ENCODE measurements at places on chromosomes 6 and 20. TPM values are rescaled to one million over a fixed set of nuclear protein-coding genes. Genes with fewer than 3 reads are reported as not detected.
A peak's percentile ranks its signal among the peaks of the same experiment; 100 is the strongest.

Gene SYNE1
- 41.1 TPM for total RNA-seq

Gene POLR3F
- 3.2 TPM for total RNA-seq

Gene HCRTR2
- not detected for total RNA-seq

DNA sequence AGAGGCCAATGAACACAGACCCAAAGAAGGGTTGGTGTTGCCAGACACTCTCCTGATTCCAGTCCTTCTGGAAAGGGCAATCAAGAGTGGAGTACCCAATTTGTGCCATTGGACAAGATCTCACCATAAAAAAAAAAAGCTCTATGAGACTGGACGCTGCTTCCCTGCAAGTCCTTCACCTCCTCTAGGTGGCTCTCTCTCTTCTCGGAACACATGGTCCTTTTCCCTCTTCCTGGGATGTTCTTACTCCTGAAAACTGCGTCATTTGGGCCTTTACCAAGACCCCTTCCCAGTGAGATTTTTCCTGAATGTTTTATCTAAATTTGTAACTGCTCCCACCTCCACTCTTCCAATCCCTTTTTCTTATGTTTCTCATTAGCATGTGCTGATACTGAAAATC lies 280.8 kb downstream of the FOXA2 start:
- H3K36me3 ChIP-seq = no peaks in the 10 kb centered on the region
- no peaks in the 10 kb centered on the region for H3K4me1 ChIP-seq
- H3K4me3 ChIP-seq = no peak overlapping the region
- H3K27me3 ChIP-seq = no peaks in the 10 kb centered on the region

GRCh38 chr6:68252632-68253031 lies 382.4 kb upstream of the ADGRB3 start:
- no peaks in the 10 kb centered on the region for H3K27me3 ChIP-seq
- no peak overlapping the region for H3K27ac ChIP-seq
- no peak for DNase-seq

Gene BPIFA1
- total RNA-seq = not detected

GRCh38 chr6:42929821-42930360 lies 611 bp downstream of the CNPY3 start:
- peak overlapping the region; percentile 91 for H3K4me3 ChIP-seq
- peak overlapping the region; percentile 89 for H3K27ac ChIP-seq
- no peaks in the 10 kb centered on the region for H3K27me3 ChIP-seq
- no peak for DNase-seq
- H3K4me1 ChIP-seq = peaks cover 13% of the 10 kb centered on the region

DNA sequence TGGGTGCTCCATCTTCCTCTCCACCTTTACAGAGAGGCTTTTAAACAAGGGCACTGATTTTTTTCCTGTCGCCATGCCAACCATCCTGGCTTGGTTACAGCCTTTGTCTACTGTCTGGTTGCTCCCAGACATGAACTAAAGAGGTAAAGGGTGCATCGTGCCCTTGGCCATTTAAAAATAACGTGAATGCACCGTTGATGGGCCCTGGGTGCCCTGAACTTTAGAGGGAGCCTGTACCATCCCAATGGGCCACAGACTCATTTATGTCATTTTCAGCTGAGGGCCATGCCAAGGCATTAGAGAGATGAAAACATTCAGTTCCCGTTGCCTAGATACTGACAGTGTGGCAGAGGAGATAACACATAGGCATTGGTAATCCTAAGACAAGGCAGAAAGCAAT lies 23.3 kb downstream of the TMC2 start:
- H3K4me1 ChIP-seq = no peaks in the 10 kb centered on the region
- no peak for DNase-seq
- H3K36me3 ChIP-seq = no peaks in the 10 kb centered on the region
- peaks cover 68% of the 10 kb centered on the region for H3K27me3 ChIP-seq
- no peak overlapping the region for H3K4me3 ChIP-seq

GRCh38 chr6:93789532-93789931 lies 370.2 kb upstream of the EPHA7 start:
- H3K27ac ChIP-seq = no peak overlapping the region
- H3K4me3 ChIP-seq = no peak overlapping the region
- no peaks in the 10 kb centered on the region for H3K27me3 ChIP-seq
- H3K4me1 ChIP-seq = no peaks in the 10 kb centered on the region

- no peak for DNase-seq
- no peaks in the 10 kb centered on the region for H3K36me3 ChIP-seq
- no peak overlapping the region for H3K27ac ChIP-seq
- peaks cover 25% of the 10 kb centered on the region for H3K27me3 ChIP-seq
- H3K4me3 ChIP-seq = no peak overlapping the region
- no peaks in the 10 kb centered on the region for H3K4me1 ChIP-seq
Observed at GRCh38 chr6:68639211-68639610, 4.1 kb downstream of the ADGRB3 start.

DNA sequence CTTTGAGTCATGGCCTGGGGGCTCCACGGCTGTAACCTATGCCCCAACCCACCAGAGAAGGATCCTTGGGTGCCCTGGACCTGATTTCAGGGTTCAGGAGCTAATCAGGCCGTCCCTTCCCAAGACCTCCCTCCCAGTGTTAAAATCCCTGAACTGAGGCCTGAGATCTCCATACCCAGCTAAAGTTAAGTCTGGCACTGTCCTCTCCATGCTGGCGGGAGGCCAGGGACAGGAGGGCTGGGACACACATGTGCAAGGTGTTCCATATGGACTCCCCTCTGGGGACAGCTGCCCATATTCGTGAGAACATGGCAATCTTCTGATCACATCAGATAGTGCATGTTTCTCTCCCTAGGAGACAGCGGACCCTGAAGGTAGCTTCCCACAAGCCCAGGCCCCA lies 11.5 kb upstream of the TREML4 start:
- H3K27me3 ChIP-seq = no peaks in the 10 kb centered on the region
- no peaks in the 10 kb centered on the region for H3K4me1 ChIP-seq
- H3K27ac ChIP-seq = no peak overlapping the region

- H3K4me1 ChIP-seq = peaks cover 11% of the 10 kb centered on the region
- peak; percentile 91 for DNase-seq
- no peaks in the 10 kb centered on the region for H3K27me3 ChIP-seq
- no peaks in the 10 kb centered on the region for H3K36me3 ChIP-seq
Observed at GRCh38 chr20:46117704-46118467, at the start of gene CD40. TSS of gene CD40 (plus strand) at chr20:46118314. CDS start at chr20:46118344, 30 bp downstream.

DNA sequence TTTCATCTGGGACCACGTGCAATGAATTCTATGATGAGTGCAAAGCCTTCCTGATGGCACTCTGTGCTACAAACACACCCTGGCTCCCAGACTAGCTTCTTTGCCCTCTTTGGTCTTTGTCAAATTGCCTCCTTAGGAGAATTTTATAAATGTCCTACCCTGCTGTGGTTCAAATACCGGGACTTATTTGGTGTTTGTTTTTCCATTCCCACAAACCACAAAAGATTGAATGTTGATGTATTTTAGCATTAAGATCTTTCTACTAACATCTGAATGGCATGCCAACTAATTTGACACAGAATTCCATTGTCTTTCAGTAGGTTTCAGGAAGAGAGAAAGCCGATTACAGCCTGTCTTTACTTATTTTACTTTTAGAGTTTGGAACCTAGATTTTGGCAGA lies 424.2 kb upstream of the SLC35B3 start:
- no peak overlapping the region for H3K4me3 ChIP-seq
- H3K4me1 ChIP-seq = no peaks in the 10 kb centered on the region
- no peak for DNase-seq
- no peak overlapping the region for H3K27ac ChIP-seq

Gene MUC22
- 0.08 TPM for total RNA-seq

DNA sequence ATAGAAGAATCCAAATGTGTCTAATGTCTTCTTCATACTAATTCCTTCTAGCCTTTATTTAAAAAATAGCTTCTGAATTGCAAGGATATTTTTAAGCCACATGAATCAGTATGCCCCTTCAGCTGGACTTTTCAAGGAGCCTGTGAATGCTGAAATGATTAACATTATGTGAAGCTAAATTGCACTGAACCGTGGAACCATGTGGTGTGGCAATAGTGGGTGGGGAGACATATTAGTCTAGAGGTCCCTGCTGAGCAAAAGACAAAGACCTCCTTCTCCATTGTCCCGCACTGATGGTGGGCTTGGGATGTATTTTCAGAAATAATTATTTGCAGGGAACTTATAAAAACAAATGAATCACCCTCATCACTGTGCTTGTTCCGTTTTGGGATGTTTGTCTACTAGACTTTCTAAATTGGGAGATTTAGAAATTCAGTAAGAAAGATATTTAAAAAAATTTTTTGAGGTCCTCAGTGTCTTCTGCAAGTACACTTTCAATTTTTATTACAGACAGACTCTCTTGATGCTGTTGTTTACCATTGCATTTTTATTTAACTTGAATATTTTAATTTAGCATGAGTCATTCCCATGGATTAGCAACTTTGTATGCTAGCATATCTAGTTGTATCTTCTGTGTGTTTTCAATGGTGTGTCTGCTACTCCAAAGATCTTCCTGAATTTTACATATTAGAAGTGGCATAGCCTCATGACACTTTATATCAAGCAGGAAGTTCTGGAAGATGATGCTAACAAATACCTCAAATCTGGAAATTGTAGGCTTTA lies 238.1 kb downstream of the LAMA2 start:
- DNase-seq = no peak
- H3K27me3 ChIP-seq = no peaks in the 10 kb centered on the region
- H3K36me3 ChIP-seq = no peaks in the 10 kb centered on the region
- no peak overlapping the region for H3K4me3 ChIP-seq
- H3K27ac ChIP-seq = no peak overlapping the region
- H3K4me1 ChIP-seq = peaks cover 4% of the 10 kb centered on the region

DNA sequence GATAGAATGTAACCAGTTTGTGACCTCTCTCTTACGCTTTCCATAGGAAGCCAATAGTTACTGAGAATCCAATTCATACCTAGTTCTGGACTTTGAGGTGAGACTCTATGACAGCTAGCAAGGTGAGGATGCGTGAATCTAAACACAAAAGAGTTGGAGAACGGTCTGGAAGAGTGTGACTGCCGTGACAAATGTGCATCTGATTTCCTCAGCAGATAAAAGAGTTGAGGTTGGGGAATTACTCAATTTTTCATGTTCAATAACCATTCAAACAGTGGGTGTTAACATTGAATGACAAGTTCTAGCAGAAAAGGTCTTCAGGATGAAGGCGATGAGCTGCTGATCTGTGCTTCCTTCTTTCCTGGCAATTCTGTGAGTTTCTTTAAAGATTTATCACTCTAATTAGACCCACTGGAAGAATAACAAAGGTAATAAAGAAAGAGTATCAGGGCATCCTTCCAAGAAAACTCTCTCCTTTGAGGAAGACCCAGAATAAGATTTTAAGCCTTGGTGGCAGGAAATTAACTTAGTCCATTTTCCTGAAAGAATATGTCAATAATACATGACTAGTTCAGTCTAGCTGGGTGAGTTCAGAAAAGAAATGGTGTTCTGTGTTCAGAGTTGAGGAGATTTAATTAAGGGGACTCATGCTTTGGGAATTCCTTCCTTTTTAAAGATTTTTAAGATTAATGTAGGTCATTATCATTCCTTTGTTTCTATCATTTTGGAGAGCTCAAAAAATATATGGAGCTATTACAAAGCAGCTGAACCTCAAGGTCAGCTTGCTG lies 24.5 kb downstream of the KIF3B start:
- no peak overlapping the region for H3K4me3 ChIP-seq
- H3K27me3 ChIP-seq = no peaks in the 10 kb centered on the region
- H3K36me3 ChIP-seq = no peaks in the 10 kb centered on the region

Gene GJA10
- total RNA-seq = not detected

DNA sequence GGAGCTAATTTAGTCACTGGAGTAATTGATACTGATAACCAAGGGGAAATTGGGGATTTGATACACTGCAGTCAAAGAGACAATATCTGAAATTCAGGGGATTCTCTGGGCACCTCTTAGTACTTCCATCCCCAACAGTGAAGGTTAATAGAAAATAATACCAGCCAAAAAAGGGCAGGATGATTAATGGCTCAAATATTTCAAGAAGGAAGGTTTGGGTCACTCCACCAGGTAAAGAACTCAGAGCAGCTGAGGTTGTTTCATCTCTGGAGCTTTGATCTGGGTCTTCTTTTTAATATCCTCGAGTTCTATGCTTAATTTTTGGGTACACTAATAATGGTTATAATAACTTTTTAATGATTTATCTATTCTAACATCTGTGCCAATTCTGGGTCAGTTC lies 70.8 kb downstream of the CDKAL1 start:
- H3K4me3 ChIP-seq = no peak overlapping the region
- no peaks in the 10 kb centered on the region for H3K27me3 ChIP-seq
- no peak for DNase-seq
- no peak overlapping the region for H3K27ac ChIP-seq

- H3K27ac ChIP-seq = no peak overlapping the region
- peaks cover 3% of the 10 kb centered on the region for H3K4me1 ChIP-seq
- no peaks in the 10 kb centered on the region for H3K27me3 ChIP-seq
- no peaks in the 10 kb centered on the region for H3K36me3 ChIP-seq
- H3K4me3 ChIP-seq = no peak overlapping the region
- no peak for DNase-seq
Observed at GRCh38 chr6:73565767-73566485, 45.1 kb upstream of the EEF1A1 start.

Gene MUCL3
- total RNA-seq = not detected
